ENCODE measurements at places on chromosomes 16 and 17.

- no peak for DNase-seq
These were observed 86.2 kb downstream of the CRISPLD2 start for GRCh38 chr16:84905965-84906460.

GRCh38 chr16:24876231-24876630 lies 30.5 kb downstream of the SLC5A11 start:
- DNase-seq, result no peak

DNA sequence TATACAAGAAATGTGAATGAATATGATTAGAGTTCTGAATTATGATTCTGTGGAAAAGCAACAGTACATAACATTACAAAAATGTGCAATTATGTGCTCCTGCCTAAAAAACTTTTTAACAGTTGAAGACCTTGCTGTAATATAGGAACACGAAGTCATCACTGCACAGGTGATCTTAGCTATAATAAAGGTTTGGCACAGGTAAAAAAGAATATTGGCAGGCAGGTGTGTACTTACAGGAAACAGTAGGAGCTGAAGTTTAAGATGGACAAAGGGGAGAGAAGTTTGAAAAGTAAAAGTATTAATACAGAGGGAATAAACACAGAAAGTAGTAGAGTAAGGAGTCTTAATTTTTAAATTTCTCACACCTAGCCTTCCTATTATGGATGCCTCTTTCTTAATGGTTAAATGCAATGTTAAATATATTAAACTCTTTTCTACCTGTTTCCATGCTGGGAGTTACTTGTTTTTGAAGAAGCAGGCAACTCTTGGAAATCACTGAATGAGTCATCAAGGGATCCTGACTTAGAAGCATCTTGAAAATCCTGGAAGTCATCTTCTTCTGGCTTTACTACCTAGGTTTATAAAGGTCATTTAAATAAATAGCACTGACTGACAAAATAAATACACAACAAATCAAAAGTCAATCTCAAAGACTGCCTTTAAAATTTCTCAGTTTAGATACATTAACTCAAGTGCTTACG lies 40.7 kb downstream of the SYNRG start:
- no peak for DNase-seq

DNA sequence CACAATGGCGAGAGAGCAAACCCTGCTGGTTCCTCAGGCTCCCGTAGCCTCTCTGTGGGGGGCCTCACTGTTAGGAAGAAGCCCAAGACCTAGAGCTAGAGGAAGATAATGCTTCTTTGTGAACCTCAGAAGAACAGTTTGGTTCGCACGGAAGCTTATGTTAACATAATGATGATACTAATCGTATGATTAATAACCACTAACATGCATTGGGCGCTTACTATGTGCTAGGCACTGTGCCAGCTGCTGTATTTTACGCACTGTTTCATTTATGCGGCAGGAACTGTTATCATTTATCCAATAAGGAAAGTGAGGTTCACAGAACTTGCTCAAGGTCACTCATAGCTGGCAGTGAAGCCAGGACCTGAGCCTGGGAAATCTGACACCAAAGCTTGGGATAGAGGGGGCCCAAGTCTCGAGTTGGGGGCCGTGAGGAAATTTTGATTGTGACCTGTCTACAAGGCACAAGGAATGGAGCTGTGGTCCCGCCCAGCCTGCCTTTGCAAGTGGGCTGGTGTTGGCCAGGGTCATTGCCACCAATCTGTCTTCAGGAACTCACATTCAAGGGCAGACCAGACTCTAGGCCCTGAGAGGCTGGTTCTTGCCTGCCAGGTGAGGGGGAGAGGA lies 6.8 kb downstream of the PRCD start:
- DNase-seq, result no peak

DNA sequence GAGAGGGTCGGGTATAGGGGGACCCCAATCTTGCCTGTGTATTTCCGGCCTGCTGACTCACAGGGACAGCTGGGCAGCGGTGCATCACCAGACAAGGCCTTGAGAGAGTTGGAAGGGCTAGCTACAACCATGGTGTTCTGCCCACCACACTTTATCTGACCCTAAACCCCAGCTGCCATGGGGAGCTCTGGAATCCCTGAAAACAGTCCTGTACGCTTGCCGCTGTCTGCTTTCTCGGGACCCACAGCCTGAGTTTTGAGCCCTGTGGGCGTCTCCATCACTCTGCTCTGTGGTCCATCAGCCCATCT lies 100.4 kb upstream of the GSE1 start:
- DNase-seq, result no peak

- peak; percentile 9 for DNase-seq
These were observed 383.2 kb upstream of the CCL2 start for GRCh38 chr17:33871720-33872540.

GRCh38 chr16:84600343-84601229 lies 17.3 kb downstream of the COTL1 start:
- DNase-seq, result peak; percentile 43

DNA sequence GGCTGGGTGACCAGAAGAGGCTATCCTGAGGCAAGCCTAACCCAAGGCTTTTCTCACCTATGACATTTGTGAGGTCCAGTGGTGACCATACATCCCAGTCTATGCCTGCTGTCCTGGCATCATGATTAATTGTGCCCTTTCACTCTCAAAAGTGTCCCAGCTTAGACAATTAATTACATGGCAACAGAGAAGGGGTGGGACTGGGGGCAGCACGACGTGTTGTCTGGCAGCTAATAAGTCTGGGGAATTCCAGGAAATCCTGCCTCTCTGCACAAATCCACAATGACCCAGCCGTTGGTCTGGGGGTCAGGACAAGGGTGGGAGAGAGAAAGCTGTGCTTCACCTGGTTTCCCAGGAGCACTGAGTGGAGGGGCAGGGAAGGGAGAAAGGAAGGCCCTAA lies 14.0 kb upstream of the MTMR4 start:
- DNase-seq, result no peak

- DNase-seq, result no peak
These were observed 3.3 kb downstream of the TOX3 start for GRCh38 chr16:52543654-52544053.

- no peak for DNase-seq
These were observed 64.6 kb downstream of the GTF3C1 start for GRCh38 chr16:27485126-27485525.

DNA sequence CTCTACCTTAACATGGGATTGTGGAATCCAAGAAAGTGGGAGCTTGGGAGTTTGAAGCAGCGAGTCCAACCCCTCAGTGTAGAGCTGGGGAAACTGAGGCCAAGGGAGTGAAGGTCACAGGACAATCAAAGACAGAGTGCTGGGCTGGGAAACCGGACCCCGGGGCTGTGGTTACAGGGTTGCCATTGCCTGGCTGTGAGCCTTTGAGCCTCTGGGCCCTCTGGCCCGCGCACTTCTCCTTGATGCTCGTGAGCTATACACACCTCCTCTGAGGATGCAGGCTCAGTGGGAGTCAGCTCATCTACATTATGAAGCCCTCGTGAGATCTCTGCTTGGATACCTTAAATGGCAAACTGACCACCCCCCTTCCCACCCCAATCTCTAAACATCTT lies 2.1 kb downstream of the ABCC3 start:
- no peak for DNase-seq

DNA sequence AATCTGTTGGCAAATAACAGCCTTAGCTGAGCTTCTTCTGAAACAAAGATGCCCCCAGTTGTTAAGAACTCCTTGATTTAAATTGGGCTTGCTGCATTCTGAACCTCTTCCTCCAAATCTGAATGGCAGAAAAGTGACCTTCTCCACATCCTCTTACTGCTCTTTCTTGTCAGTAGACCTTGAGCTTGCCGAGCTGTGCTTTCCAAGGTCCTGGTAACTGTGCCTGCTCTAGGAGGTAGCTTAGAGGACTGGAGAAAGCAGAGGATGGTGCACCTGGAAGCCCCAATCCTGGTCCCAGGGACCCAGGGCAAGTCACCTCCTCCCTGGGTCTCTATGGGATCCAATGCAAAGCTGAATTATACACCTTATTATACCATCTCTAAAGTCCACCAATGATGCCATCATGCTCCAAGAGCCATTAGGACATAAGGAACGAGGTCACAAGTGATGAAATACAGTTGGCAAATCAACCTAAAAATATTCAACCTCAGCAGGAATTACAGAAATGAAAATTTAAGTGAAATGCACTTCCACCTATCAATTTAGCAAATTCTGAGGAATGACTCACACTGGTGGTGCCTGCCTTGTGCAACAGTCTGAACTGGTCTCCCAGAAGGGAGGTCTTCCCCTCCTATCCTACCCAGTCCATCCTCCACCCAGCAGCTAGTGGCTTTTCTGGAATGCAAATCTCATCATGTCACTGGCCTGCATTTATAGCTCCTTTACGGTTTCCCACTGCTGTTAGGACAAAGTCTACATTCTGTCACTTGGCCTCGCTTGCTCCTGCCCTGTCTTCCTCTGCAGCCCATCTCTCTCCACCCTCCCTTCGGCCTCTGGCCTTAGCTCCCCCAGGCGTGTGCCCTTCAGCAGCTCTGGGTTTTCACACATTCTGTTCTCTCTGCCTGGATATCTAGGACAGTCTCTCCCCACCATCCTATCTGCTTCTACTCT lies 36.6 kb downstream of the TOM1L2 start:
- no peak for DNase-seq

DNA sequence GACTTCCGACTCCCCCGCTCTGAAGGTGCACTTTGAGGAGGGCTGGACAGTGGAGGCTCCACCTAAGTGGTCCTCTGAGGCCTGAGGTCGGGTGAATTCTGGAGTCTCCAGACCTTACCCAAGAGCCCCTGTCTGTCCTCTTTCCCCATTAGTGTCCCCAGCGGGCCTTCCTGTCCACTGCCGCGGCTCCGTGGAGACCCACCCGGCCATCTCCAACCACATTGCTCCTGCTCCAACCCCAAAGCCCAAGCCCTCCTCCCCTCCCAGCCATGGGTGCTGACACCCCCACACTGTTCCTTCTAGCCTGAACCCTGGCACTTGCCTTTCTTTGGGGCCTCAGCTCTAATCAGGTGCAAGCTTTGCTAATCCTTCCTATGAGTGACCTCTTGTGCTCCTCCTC lies 283.1 kb upstream of the TNRC6C start:
- no peak for DNase-seq

GRCh38 chr17:81685108-81685507 lies 1.3 kb downstream of the HGS start:
- DNase-seq, result peak; percentile 74

GRCh38 chr16:85235991-85236817 lies 123.9 kb upstream of the CIBAR2 start:
- no peak for DNase-seq

DNA sequence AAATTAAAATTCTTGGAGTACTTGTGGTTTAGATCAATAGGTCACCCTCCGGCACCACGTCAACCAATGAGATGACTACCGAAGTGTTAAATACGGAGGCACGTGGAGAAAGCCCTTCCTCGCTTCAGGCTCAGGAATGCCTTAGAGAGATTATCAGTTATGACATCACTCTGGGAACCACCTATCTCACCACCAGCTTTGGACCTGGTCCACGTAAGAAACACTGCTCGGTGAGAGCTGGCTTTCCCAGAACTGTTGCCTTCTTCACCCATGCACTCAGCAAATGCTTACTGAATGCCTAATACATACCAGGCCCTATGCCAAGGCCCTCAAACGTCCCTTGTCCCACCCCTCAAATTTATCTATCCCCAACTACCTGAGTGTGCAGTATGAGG lies 71.3 kb downstream of the SMG6 start:
- no peak for DNase-seq

DNA sequence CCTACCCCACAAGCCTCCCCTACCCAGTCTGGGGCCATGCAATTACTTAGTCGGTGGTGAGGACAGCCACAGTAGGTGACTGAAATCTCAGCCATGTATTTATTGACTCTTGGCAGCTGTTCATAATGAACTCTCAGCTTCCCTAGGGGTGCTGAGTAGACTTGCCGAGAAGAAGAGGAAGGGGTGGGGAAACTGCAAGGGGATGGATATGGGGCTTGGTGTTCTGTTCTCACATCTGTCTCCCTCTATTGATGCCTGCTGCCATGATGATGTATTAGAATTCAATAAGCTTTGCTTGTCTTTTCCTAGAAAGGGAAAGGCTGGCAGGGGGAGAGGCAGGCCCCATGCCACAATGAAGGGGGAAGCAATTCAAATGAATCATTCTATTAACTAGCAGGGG lies 112.9 kb downstream of the GP2 start:
- no peak for DNase-seq

GRCh38 chr16:56332464-56333079 lies 92.8 kb downstream of the AMFR start:
- peak; percentile 10 for DNase-seq

DNA sequence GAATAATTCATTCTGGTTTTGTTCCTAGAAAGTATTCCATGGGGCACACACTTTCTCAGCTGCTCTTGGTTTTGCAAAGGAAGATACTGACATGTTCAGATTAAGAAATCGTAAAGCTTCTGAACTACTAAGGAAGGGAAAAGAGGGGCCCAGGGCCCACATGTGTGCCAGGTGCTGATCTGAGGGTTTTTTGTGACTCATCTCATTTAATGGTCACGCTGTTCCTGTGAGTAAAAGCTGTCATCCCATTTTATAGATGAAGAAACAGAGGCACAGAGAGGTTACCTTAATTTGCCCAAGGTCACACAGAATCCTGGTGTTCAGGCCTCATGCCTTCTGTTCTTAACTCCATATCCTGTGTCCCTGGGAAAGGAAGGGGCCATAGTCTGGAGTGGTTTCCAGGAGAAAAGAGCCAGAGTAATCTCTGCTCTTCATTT lies 113.2 kb downstream of the MSI2 start:
- DNase-seq, result no peak

DNA sequence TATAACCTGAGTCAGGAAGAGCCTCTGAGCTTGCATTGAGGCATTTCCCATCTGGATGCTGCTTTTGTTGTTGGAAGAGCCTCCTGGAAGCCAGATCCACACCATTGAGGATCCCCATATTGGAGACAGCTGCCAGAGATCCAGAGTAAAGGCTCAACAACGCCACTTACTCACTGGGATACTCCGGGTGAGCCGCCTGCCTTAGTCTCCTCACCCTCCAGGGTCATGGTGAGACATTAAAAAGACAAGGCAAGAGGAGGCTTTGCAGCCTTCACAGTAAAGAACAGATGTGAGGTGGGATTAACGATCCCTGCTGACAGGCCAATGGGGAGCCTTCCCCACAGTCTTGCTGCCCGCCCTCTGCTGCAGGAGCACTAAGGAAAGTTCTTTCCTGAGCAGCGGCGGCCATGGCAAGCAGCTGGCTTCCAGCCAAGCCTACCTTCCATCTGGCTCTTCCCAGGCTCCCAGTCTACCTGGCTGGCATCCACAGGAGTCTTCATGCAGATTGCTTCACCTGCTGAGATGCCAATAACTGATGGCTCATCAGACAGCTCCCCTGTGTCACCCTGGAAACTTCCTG lies 198.5 kb downstream of the CYLD start:
- no peak for DNase-seq

DNA sequence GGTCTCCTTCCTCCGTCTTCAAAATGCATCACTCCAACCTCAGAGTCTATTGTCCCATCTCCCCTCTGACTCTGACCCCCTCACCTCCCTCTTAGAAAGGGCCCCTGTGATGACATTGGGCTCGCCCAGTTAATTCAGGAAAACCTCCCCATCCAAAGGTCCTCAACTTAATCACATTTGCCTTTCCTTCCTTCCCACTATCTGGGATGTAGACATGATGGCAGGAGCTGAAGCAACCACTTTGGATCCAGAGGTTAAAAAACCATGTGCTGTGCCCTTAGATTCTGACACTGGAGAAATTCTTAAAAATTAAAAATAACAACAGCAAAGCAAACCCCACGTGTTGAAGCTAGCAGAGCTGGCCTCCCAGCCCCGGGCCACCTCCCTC lies 80.2 kb downstream of the ZDHHC7 start:
- DNase-seq, result no peak
